H9 (cell line): ENCODE measurements at places on chromosomes 2 and 18. TPM values are rescaled to one million over a fixed set of nuclear protein-coding genes. Genes with fewer than 3 reads are reported as not detected.
A peak's percentile ranks its signal among the peaks of the same experiment; 100 is the strongest.

DNA sequence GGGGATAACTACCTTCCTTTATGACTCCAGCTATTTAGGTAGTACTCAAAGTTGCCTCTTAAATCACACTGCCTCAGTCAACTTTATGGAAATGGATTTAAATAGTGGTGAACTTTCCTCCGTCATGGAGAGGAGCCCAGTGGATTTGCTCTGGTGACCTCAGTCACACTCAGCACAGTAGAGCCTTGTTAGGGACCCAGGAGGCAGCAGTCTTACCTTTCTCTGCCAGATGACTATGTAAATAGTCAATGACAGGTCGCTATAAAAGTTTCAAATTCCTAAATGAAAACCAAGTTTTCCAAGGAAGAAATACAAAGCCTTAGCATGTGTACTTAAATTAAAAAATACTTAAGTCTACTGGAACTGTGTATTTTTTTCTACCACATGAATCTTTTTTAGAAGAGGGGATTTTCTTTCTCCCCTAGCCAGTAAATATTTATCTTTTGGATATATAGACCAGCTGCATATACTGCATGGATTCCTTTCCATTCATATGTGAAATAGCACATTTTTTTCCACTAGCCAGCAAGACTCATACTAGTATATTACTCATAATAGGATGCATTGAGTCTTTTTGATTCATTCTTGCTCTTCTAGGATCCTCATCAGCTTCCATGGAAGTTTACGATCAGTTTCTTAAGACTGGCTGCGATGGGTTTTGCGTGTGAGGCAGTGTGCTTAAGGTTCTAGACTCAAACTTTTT is 147.1 kb downstream of the FMNL2 start:
- no peak for DNase-seq

- DNase-seq: no peak
Measured at GRCh38 chr2:19062370-19062769, 296.1 kb downstream of the OSR1 start.

DNA sequence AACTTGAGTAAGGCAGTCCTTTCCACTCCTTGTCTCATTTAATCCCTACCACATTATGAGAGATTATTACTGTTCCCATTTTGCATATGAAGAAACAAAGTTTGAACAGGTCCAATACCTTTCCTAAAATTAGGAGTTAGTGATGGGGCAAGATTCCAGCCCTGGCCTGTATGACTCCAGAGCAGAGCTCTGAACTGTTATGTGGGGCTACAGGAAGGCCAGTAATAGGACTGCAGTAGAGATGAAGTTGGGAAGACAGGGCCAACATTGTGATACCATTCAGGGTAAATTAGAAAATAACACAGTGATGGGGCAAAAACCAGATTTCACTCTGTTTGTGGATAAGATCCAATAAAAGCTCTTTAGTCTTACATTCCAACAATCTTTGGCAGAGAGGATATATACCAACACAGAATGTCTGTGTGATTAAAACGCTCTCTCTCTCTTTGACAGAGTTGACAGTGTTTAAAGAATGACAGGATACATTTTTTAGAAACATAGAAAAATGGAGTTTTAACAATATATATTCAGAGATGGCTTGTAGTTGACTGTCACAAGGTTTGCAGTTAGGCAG is 22.7 kb downstream of the KATNAL2 start:
- no peak for DNase-seq

DNA sequence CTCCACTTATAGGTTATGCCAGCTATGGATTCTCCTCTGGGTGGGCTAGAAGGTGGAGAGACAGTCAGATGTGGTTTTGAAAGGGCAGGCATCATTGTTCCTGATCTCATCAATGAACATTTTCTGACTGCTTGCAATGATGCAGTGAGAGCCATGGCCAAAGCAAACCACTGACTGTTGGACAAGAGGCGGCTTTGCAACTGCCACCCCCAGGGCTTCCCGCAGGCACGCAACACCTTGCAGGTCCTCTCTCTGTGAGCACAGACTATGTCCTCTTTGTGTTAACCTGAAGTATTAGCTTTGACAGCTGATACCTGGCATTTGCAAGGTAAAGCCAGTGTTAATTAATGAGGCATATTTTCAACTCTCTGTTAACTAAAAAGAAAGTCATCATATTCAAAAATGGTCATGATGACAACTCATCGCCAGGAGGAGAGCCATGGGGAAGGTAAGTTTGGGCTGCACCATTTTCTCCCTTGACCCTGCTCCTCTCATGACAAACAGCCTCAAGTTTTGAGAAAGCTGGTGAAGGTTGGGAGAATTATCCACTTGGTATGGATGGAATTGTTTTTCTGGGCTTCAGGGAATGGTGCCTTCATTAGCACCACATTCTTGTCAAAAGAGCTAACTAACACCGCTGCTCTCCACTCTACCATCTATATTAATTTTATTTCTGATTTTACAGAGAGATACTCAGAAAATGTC is 14.9 kb upstream of the FAM124B start:
- no peak for DNase-seq

DNA sequence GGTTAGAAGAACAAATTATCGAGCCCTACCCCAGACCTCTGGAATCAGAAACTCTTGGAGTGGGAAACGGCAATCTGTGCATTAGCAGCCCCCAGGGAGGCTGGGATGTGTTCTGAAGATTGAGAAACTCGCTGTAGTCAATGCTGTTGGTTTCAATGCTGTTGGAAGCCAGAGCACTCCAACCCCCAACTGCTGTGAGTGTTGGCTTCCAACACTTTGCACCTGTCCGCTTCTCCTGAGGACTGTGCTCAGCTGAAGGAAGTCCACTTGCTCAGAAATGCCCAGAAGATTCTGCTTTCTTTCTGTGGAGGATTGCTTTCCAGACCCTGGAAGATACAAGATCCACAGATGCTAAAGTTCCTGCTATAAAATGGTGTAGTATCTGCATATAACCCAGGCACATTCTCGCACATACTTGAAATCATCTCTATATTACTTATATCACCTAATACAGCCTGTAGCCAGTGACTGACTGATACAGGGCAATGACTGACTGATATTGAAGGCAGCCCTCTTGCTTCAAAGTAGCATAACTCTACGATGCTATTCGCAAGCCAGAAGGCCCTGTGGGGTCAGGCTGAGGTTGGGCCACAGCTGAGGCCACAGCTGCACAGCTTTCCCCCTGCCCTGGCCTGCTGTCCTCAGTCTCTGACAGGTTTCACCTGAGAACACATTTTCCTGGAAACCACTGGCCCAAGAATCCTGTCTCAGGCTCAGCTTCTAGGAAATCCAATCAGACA is 757.7 kb upstream of the ID2 start:
- no peak for DNase-seq

DNA sequence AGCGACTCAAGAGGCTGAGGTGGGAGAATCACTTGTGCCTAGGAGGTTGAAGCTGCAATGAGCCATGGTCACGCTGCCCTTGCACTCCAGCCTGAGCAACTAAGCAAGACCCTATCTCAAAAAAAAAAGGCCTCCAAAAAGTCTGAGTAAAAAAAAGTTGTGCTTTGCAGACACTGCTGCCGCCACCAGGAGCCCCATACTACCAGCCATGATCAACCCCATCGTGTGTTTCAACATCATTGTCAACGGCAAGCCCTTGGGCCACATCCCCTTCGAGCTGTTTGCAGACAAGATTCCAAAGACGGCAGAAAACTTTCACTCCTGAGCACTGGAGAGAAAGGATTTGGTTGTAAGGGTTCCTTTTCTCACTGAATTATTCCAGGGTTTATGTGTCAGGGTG is 137.1 kb downstream of the INO80D start:
- no peak for DNase-seq

- no peak for DNase-seq
Measured at GRCh38 chr2:38740851-38741731, 10.1 kb downstream of the SRSF7 start.

GRCh38 chr2:122341007-122341406 is 585.6 kb downstream of the TSN start:
- DNase-seq: no peak

DNA sequence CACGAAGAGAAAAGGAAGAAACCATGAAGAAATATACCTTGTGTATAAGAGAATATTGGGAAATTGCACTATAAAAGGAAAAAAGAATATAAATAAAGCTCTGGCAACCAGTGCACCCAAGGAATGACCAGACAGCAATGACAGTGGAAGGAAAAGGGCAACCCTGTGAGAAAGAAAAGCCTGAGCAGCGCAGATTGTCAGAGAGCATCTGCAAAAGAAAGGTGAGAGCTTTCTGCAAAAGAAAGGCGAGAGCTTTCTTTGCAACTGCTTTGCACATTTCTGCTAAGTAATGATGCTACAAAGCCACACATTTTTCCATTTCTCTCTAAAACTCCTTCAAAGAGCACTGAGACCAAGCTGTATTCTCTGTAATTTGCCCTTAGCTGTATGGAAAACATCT is 83.6 kb downstream of the CTNNA2 start:
- DNase-seq: no peak

DNA sequence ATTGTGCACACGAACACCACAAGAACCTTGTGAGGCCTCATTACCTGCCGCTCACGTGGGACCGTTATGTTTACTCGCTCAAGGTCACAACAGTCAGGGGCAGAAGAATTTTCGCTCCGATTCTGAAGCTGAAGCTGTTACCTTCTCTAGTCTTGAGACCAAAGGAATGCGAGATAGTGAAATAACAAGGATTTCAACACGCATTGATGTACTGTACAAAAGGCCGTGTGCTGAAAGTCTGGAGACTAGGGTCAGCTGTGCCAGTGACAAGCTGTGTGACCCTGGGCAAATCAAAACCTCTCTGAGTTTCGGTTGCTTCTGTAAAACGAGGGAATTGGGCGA is 583 bp downstream of the NEMP2 start:
- no peak for DNase-seq

- DNase-seq: no peak
Measured at GRCh38 chr2:61700464-61700863, 153.4 kb downstream of the FAM161A start.

DNA sequence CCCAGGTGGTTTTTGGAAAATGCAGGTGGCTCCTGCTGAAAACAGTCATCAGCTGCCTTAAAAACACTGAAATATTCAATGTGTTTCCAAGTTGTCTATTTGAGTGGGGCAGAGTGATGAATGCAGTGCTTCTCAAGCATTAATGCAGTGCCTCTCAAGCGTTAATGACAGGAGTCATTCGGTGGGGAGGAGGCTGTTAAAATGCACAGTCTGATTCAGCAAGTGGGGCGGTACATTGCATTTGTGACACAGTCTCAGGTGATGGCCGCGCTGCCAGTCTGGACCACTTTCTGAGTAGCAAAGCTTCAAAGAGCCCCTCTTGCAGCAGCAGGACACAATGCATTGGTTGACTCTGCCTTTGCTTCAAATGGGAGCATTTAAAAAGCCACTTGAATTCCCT is 231.4 kb upstream of the RGPD4 start:
- DNase-seq: no peak

DNA sequence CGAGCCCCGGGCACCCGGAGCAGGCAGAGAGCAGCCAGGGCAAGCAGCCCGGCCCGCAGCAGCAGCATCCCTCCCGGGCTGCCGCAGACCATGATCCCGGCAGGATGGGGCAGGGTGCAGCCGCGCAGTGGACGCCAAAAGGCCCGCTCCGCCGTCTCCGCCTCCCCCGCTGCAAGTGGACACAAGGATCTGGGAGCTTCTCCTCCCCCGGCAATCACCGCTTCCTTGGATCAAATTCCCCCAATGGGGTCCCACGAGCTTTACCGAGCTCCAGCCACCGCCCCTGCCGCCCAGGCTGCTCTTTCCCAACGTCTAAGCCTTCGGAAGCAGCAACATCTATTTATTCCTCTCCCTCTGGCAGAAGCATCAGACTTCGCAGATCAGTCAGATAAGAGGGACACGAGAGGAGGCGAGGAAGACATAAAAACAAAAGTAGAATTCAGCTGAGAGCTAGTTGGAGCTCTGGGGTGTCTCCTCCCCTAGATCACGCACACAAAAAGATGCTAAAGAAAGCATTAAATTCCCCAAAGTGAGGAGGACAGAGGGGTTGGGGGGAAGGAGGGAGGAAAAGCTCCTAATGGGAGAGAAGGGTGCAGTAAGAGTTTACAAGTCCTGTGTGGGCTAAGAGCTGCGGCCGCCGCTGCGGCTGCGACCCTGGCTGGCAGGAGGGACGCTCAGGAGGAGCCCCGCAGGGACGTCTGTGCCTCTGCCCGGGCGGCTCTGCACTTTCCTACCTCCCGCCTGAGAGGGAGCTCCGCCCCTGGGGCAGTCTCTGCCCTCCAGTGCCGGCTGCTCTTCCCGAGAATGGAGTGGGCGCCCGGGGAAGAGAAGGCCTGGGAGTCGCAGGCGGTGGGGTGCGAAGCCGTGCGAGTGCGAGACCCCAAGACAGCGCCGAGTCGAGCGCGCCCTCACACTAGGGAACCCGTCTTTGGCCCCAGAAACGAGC is at the start of gene FRZB:
Gene FRZB (minus strand): TSS at position 177 of the 946 bp plus-strand sequence. CDS start 85 bp downstream, at position 92.
- peak; percentile 73 for DNase-seq

- DNase-seq: no peak
Measured at GRCh38 chr2:16302431-16303272, 362.3 kb downstream of the MYCN start.

DNA sequence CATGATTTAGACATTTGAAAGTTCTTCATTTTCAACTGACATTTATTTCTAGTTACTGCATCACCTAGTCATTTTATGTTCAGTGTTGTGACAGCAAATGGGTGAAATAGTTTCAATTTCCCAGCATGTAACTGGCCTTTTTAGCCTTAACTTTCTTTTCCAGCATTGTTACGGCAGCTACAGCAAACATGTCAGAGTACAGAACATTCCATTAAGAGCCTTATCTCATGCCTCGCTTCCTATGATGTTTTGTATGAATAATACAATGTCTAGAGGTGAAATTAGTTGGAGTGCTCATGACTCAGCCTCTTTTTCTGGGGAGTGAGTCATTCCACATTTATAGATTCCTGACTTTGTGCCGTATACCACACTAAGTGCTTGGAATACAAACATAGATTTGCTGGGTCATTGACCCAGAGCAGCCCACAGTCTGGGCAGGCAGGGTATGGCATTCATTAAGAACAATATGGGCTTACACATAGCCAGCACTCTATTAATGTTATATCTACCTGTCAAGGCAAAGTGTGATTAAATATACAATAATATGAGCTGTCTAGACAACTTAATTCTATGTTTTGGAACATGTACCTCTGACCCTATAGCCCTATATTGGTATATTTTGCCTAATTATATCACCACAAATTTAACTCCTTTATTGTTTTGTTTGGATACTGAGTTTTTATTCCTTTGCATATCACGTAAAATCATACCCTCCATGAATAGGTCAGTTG is 72.2 kb downstream of the MAP2 start:
- no peak for DNase-seq

GRCh38 chr2:160214461-160215445 is 14.7 kb upstream of the ITGB6 start:
- no peak for DNase-seq

GRCh38 chr2:60106836-60107529 is 446.5 kb downstream of the BCL11A start:
- no peak for DNase-seq

GRCh38 chr2:56565143-56565542 is 381.4 kb downstream of the CCDC85A start:
- no peak for DNase-seq

GRCh38 chr2:120435671-120436459 is 89.9 kb downstream of the INHBB start:
- peak; percentile 14 for DNase-seq

Gene KANSL3
- total RNA-seq: 34.2 and 35.7 TPM in 2 replicates

Gene MYO7B
- not detected in 2 replicates for total RNA-seq

Gene FSIP2
- total RNA-seq: 1.8 and 2.4 TPM in 2 replicates

Gene CAPN13
- total RNA-seq: 5.0 and 5.7 TPM in 2 replicates

Gene FMNL2
- total RNA-seq: 30.3 and 33.6 TPM in 2 replicates

Gene PSME4
- 77.3 and 87.4 TPM in 2 replicates for total RNA-seq

Gene REG1B
- total RNA-seq: not detected in 2 replicates

Gene IL1R1
- 0.39 and 0.46 TPM in 2 replicates for total RNA-seq
